T-helper 2 cell (primary cell): ENCODE measurements at places on chromosomes 16 and 17.

- DNase-seq, result no peak
These were observed 57.1 kb upstream of the KIF2B start for GRCh38 chr17:53765609-53766008.

- peak; percentile 59 for DNase-seq
These were observed 10.3 kb downstream of the NT5M start for GRCh38 chr17:17313350-17313991.

GRCh38 chr17:66429680-66430079 is 127.3 kb downstream of the PRKCA start:
- no peak for DNase-seq

DNA sequence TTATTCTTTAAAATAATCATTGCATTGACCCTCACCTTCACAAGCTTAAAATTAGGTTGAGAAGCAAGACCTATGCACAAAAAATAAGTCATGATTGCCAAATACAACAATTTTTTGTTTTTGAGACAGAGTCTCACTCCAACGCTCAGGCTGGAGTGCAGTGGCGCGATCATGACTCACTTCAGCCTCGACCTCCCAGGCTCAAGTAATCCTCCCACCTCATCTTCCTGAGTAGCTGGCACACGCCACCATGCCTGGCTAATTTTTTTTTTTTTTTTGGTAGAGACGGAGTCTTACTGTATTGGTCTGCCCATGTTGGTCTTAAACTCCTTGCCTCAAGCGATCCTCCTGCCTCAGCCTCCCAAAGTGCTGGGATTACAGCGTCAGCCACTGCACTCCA is 24.2 kb downstream of the ZNF652 start:
- DNase-seq, result no peak

- no peak for DNase-seq
These were observed 28.1 kb downstream of the BANP start for GRCh38 chr16:87979352-87979751.

DNA sequence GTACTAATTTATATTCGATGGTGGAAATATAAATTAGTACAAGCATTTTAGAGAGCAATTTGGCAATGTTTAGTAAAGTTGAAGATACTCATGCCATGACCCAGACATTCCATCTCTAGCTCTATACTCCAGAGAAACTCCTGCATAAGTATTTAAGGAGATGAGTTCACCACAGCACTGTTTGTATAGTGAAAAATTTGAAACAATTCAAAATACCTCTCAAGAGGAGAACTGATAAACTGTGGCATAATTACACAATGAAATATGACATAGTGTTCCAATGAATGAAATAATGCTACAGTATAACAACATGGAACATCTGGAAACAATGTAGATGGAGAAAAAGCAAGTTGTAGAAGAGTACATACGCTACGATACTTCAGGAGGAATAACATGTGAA is 48.6 kb upstream of the IRX3 start:
- no peak for DNase-seq

GRCh38 chr17:55410722-55411462 is 10.7 kb downstream of the MMD start:
- no peak for DNase-seq

DNA sequence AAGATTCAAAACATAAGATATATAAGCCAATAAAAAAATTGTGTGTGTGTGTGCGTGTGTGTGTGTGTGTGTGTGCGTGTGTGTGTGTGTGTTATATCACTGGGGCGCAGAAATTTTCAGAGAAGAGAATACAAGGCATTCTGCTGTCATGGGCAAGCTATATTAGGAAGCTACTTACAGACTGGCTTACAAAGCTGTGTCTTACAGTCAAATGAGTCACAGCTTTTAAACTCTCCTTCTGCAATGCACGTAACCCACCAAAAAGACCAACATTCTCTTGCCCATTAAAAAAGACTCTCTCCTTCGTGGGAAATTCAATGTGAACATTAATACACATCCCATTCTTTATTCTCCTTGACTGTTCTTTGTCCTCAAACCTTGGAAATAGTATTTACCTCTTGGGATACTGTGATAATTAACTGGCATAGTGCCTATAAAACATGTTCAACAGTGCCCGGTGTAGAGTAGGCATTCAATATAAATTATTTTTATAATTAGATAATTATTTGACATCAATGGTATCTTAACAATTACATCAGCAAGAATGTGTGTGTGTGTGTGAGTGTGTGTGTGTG is 860.4 kb upstream of the SOX9 start:
- no peak for DNase-seq

DNA sequence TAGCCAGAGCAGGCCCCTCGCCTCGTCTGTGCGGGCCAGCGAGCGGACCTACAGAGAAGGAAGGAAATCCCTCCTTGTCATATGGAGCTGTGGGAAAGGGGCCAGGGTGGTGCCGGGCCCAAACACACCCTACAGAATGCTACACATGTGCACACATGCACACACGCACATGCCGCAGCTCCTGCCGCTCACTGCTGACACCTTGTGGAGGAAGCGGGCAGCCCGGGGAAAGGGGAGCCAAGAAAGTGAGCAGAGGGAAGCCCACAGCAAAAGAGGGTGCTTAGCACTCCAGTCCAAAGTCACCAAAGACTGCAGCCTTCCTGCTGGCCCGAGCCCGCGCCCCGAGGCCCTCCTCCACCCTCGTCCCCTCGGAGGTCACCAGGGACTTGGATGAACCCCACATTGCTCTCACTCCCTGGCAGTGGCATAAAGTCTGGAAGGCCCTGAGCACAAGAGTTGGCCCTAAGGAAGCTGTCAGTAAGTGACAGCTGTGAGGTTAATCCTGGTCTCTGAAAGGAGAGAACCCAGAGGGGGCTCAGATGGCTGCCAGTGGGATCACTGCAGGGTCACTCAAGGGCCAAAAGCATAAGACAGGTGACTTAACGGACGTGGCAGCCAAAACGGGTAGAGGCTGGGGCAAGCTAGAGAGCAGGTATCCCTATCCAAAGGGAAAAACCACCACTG is 68.2 kb downstream of the MYO18A start:
- DNase-seq, result peak; percentile 62

DNA sequence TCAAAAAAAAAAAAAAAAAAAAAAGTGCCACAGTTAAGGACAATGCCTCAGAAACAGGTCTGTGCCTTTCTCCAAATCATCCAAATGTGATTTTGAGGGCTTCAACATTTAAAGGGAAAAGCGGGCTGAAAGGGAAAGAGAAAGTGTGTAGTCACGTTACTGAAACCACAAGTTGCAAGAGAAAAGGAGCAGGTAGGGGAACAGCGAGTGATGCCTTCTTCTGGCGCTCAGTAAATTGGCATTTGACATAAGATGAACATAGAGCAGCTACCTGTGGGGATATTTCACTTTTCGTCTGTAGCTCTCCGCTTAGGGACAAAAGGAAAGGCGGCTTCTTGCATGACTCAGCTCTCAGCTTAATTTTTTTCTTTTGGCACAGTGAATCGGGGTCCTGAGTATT is 11.1 kb downstream of the CMTM2 start:
- DNase-seq, result peak; percentile 36

GRCh38 chr17:83075270-83075880 is 4.0 kb upstream of the METRNL start:
- DNase-seq, result no peak

GRCh38 chr17:20010099-20010863 is 1.1 kb downstream of the SPECC1 start:
- DNase-seq, result no peak

GRCh38 chr16:65113441-65113840 is 8.4 kb downstream of the CDH11 start:
- no peak for DNase-seq

- DNase-seq, result no peak
These were observed 16.6 kb upstream of the LITAF start for GRCh38 chr16:11603331-11603750.

GRCh38 chr17:34527908-34528470 is 51.4 kb upstream of the TMEM132E start:
- no peak for DNase-seq

DNA sequence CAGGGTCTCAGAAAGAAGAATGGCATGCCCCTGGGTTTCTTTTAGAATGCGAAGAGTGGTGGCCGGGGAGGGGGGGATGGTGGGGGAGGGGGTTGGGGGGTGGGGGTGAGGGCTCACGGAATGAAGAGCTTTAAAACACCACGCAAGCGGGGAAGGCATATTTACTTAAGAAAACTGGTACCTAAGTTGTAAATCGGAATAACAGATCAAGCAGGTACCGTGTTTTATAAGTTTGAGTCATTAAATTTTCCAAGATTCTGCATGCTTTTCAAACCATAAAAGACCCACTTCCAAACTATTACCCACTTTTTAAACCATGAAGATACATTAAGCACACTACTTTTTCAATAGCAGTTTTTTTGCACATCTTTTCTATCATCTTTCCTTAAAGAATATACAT is 130.2 kb downstream of the STX8 start:
- no peak for DNase-seq

GRCh38 chr16:4111748-4112696 is 4.2 kb downstream of the ADCY9 start:
- no peak for DNase-seq

DNA sequence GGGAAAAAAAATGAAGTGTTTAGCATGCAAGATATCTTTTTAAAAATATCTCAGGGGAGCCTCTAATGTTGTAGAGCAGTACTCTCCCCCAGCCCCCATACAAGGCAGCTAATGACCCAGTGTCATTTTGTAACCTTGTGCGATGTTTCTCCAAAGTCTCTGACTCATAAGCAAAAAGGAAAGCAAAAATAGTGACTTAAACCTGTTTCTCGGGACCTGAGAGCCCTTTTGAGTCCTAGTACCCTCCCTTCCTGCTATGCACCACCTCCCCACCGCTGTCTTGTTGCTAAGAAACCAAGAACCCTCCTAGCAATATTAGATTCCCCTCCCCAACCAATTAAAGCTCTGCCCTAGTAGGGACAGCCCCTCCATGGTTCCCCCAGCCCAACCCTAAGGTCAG is 2.8 kb downstream of the MYCBPAP start:
- DNase-seq, result peak; percentile 30

- no peak for DNase-seq
These were observed 9.7 kb downstream of the ADGRG3 start for GRCh38 chr16:57677622-57678369.

DNA sequence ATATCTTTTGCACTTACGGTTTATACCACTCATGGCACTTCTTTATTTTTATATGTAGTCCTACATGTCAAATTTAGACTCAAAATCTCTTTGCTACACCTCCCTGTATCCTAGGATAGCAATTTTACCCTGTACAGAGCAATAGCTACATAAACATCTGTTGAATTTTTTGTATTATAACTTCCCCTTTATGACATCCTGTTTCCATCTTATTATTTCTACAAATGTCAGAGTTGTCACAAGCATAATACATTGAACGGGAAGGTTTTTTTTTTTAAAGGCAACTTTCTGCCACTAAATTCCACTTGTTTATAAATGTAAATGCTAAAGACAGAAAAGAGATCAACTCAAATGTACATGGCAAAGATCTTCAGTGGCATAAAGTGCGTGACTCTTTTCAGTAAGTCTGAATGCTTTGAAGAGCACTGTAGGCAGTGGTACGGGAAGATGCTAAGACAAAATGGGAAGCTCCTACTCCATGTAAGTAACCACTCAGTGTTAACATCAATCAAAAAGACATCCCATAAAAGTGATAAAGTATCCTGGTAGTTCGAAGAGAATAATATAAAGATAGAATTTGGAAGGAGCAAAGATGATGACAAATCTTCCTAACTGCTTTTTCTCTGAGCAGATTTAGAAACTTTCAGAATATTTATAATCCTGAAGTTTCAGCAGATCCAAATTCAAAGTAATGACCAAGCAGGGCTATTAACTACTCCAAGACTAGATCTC is 26.8 kb downstream of the GNA13 start:
- no peak for DNase-seq

DNA sequence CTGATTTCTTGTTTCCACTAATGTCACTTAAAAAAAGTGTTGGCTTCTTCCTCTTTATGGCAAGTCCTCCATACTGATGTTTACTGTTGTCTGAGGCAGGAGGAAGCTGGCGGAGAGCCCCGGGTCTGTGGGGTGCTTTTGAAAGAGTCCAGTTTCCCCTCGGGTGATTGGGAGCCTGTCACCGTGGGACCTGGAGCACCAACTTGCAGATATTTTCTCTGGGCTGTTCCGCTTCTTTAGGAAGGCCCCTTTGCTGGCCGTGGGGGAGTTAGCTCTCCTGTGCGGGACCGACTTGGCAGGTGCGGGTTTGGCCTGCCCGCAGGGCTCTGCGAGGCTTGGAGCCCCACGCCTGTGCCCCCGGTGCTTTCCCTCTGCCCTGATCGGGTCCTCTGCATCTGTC is 3.1 kb downstream of the BANP start:
- DNase-seq, result no peak

- no peak for DNase-seq
These were observed 28.7 kb upstream of the TNRC6A start for GRCh38 chr16:24700549-24701392.

- DNase-seq, result no peak
These were observed 30.7 kb upstream of the MED9 start for GRCh38 chr17:17445925-17446665.

- DNase-seq, result no peak
These were observed 20.3 kb downstream of the RHBDL3 start for GRCh38 chr17:32285746-32286517.

- DNase-seq, result no peak
These were observed 18.4 kb downstream of the G6PC1 start for GRCh38 chr17:42918902-42919521.

- no peak for DNase-seq
These were observed 110.2 kb upstream of the CACNG5 start for GRCh38 chr17:66724581-66725341.

DNA sequence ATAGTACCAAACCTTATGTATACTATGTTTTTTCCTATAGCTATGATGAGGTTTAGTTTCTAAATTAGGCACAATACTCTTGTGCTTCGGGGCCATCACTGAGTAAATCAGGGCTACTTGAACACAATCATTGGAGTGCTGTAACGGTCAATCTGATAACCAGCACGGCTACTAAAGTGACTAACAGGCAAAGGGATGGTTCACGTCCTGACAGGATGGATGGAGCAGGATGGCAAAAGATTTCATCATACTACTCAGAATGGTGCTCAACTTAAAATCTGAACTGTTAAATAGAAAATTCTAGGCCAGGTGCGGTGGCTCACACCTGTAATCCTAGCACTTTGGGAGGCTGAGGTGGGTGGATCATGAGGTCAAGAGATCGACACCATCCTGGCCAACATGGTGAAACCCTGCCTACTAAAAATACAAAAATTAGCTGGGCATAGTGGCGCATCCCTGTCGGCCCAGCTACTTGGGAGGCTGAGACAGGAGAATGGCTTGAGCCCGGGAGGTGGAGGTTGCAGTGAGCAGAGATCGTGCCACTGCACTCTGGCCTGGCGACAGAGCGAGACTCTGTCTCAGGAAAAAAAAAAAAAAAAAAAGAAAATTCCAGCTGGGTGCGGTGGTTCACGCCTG is 7.0 kb downstream of the TUFM start:
- DNase-seq, result no peak

DNA sequence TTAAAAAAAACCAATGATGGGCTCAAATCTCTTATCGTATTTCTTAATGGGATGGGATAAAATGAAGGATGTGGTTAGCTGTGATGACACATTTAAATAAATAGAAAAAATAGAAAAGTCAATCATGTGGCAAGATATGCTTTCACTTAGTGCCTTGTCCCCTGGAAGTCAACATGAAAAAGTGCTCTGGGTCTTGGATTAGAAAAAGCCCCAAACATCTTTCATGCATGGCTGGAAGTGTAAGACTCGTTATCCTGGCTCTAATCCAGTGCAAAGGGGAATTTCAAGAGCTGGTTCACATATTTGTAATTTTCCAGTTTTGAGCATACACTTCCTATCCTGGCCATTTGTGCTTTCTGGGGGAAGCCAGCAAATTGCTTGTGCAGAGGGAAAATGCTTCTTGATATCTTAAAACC is 160.9 kb downstream of the MAP2K6 start:
- DNase-seq, result no peak
